CD4-positive, alpha-beta memory T cell (primary cell): ENCODE measurements at places on chromosomes 7 and 10.

- no peak for DNase-seq
Measured at GRCh38 chr10:21943633-21944265, 59.8 kb downstream of the DNAJC1 start.

- DNase-seq = no peak
Measured at GRCh38 chr10:115049960-115050359, 43.2 kb upstream of the ATRNL1 start.

- no peak for DNase-seq
Measured at GRCh38 chr7:99124751-99125504, 19.0 kb downstream of the SMURF1 start.

GRCh38 chr7:104839842-104840241 lies 174.2 kb upstream of the KMT2E start:
- DNase-seq = no peak

GRCh38 chr7:79563821-79564522 lies 110.5 kb upstream of the MAGI2 start:
- DNase-seq = no peak

GRCh38 chr10:79560160-79560709 lies at the start of gene SFTPA2:
Gene SFTPA2 (minus strand): TSS chr10:79560407. CDS start chr10:79559483, 924 bp downstream.
- no peak for DNase-seq

GRCh38 chr10:71316056-71316785 lies 2.8 kb upstream of the SLC29A3 start:
- no peak for DNase-seq

DNA sequence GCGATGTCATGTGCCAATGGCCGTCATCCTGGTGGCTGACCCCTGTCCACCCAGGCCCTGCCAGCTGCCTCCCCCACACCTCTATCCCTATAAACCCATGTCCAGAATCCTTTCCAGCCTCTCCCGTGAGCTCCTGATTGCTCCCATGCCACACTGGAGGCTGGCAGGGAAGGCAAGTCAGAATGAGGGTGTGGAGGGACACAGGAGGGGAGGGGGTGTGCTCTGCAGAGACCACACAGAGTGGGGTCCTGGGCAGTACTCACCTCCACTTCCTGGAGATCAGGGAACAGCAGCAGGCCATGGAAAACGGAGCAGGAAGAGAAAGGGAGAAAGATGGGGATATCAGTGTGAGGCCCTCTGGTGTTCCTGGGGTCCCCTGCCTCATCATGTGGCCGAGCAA lies 15.7 kb downstream of the SPOCK2 start:
- no peak for DNase-seq

DNA sequence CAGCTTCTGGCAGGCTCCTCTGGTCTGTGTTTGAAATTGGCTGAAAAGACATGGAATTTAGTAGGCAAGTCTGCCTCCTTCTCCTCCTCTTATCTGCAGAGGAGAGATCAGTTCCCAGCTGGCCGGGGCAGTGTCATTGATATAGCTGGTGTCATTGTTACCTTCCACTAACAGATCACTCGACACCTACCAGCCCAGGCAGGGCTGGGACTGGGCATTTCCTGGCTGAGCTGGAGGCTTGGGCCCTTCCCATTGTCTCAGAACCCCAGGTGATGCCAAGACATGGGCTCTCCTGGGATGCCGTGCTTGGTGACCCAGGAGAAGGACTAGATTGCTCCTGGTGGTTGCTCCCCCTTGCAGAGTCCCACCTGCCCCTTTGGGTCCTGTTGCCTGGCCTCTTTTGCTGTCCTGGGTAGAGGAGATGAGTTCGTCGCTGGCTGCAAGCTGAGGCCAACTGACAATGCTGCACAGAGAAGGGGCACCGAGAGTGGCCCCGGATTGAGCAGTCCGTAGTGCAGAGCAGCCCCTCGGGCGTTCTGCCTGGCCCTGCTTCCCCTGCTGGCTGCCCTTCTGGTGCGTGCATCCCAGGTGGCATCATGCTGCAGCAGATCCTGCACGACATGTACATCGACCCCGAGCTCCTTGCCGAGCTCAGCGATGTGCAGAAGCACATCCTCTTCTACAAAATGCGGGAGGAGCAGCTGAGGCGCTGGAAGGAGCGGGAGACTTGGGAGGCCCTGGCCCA lies at the start of gene SH2D4B:
TSS of gene SH2D4B (plus strand) at position 167 of the 745 bp plus-strand sequence. CDS start at position 597, 430 bp downstream.
- DNase-seq = no peak

DNA sequence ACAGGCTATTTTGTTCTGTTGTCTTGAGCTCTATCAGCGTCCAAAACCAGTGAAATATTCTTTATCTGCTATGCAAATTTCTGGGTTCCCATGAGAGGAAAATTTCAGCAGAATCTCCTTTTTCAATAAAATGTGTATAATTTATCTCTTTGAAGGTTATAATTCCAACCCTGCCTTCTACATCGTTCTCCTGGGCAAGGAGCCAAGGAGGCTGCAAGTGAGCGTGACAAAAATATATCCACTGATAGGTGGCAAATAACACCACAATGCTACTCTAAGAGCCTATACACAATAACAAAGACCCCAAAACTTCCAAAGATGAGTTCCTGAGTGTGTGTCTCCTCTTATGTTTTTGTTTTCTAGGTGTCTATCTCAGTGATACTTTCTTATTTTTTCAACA lies 664.7 kb upstream of the SORCS1 start:
- no peak for DNase-seq

- no peak for DNase-seq
Measured at GRCh38 chr7:152883858-152884257, 124.3 kb downstream of the ACTR3B start.
